ENCODE measurements at places on chromosomes 13 and 19. TPM values are rescaled to one million over a fixed set of nuclear protein-coding genes. Genes with fewer than 3 reads are reported as not detected.

The ZNF135 gene
- total RNA-seq: 0.15 TPM

- DNase-seq: peak; percentile 82
Observed at GRCh38 chr19:43438291-43439031, 23.8 kb downstream of the TEX101 start.

The CRB3 gene
- 36.4 TPM for total RNA-seq

- DNase-seq: no peak
Observed at GRCh38 chr19:56841193-56841543, 642 bp upstream of the PEG3 start.

DNA sequence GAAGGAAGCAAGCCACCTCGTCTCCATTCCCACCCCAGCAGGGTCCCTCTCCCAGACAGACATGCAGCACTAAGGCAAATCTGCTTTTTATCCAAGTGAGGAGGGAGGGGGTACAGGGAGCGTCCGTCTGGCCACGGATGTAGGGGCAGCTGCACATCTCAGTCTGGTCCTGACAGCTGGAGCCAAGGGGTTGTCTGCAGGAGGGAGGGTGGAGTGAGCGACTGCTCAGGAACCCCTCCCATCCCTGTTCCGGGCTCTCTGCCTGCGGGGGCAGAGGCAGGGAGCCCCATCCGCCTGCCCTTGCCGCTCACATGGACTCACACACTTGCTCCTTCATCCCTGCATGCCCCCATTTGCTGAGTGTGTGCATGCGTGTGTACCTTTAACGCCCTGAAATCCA lies 2.5 kb downstream of the TMEM190 start:
- DNase-seq: no peak

The GRIN2D gene
- total RNA-seq: 3.2 TPM

DNA sequence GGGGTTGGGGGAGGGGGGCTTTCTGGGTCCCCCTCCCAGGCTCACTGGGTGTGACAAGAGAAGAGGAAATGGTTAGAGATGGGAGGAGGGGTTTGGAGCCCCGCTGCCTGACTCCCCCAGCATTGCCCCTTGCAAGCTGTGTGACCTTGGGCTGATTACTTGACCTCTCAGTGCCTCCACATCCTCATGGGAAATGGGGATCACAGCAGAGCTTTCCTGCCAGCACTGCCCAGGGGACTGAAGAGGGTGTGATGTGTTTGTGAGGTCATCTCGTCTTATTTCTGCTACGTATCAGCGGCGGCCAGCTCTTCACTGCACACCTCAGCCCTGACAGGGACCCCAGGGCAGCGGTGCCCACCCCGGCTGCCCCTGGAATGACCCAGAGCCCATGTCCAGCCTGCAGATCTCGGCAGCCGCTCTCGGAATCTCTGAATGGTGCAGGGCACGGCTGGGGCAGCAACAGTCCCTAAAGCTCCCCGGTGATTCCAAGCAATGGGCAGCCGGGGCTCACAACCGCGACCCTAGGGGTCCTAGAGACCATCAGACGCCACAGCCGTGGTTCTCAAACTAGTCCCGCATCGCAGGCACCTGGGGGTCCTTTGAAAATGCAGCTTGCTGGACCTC lies 8.4 kb downstream of the PNMA8B start:
- no peak for DNase-seq

The RUBCNL gene
- not detected for total RNA-seq

DNA sequence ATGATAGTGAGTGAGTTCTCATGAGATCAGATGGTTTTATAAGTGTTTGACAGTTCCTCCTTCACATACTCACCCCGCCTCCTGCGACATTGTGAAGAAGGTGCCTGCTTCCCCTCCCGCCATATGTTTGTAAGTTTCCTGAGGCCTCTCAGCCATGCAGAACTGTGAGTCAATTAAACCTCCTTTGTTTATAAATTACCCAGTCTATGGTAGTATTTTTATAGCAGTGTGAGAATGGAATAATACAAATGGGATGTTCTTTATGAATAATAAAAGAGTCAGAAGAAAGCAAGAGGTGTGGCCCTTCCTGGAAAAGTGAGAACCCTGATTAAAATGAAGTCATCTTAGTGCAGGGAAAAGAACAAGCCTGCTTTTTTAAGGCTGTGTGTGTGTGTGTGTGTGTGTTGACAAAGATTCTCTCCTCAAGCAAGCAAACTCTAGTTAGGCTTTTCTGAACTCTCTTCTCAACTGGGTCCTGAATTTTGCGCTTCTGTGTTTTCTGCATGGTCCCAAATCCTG lies 18.8 kb upstream of the ARGLU1 start:
- no peak for DNase-seq

The LTBP4 gene
- total RNA-seq: 203 TPM

GRCh38 chr19:5132206-5132560 lies 163.3 kb downstream of the KDM4B start:
- peak; percentile 59 for DNase-seq

DNA sequence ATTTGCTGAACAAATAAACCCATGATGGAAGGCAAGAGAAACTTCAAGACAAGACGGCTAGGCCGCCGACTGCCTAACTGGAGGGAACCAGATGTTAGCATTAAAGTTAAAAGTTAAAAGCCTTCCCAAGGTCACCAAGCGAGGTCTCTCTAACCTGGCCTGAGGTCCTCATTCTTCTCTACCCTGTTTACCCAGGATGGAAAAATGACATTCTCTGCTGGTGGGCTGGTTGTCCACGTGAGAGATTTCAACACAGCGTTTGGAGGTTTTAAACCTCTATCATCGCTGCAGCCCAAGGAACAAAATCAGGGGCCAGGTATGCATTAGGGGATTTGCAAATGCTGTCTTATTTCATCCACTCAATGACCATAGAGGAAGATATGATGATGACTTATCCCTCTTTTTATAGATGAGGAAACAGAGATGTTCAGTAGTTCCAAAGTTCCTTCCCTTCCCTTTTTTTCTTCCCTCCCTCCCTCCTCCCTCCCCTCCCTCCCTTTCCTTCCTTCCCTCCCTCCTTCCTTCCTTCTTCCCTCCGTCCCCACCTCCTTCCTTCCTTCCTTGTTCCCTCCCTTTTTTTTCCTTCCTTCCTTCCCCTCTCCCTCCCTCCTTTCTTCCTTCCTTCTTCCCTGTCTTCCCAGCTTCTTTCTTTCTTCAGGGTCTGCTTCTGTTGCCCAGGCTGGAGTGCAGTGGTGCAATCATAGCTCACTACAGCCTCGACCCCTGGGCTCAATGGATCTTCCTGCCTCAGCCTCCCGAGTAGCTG lies 79.7 kb downstream of the INSR start:
- DNase-seq: no peak

GRCh38 chr19:24004166-24004565 lies 82.8 kb upstream of the ZNF254 start:
- DNase-seq: no peak

The POLR2E gene
- 180 TPM for total RNA-seq

- DNase-seq: no peak
Observed at GRCh38 chr19:47573071-47574026, at the start of gene ZNF541. Gene ZNF541, minus strand, starts transcription at chr19:47573148. Its CDS starts 17,292 bp downstream, at chr19:47555856.

Data from PC-9 (cell line).